ENCODE measurements at places on chromosomes 11 and 22.

DNA sequence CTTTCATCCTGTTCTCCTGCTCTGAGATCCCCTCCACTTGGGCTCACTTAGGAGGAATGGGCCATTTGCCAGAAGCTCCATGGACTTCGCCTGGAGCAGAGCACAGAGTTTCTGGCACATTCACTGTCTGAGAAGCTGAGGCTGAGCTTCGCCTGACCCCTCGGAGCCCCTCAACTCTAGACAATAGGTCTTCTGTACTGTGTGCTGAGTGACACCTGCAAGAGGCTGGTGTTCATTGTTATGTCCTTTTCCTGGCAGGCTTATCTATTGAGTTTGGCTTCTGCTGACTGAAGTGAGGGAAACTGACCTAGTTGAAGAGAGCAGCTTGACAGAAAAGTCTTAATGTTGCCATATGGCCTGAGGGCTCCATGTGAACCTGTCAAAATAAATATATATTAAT lies 124.3 kb downstream of the EHF start:
- no peak for DNase-seq

DNA sequence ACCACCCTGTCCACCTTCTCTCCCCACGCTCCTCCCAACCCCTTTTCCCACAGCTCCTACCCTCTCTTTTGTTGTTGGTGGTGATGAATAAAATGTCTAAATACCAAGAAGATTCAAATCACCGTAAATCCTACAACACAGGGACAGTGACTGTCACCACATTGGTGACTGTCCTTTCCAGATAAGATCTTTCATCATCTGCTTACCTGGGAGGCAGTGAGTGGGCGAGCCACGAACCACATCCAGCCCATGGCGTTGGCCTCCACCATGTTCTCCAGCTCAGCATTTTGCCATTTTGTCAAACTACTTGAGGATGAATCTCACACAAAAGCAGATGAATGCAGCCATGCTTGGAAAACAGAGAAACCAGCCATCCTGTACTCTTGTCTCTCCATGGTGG lies 6.7 kb upstream of the CYTH4 start:
- DNase-seq = no peak

DNA sequence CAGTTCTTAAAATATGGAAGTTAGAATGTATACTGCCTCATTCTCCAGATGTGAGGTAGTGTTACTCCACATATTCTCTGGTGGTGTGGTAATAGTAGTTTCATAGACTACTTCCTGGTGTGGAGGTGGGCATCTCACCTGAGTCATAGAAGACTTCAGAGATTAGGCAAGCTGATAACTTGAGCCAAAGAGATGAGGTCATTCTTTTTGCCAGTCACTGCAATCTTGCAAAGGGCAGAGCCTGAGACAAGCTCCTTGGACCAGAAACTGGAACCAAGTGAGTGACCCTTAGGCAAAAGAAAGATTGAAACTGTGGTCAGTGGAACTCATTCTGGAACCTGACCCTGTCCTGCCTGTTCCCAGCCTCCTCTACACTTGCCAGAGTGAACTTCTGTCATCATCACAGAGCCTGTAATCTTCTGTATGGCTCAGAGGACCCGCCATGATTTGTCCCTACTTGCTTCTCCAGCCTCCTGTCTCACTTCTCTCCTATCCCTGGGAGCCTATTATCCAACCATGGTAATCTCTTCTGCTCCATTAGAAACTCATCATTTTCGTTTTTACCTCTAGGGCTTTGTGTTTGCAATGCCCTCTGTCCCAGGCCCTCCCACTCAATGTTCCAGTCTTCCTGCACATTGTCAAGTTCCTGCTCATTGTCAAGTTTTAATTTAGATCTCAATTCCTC lies 10.6 kb upstream of the CCDC83 start:
- DNase-seq = no peak

GRCh38 chr11:70703141-70704064 lies 305.1 kb downstream of the CTTN start:
- DNase-seq = no peak

GRCh38 chr11:119676461-119677020 lies 52.5 kb downstream of the NECTIN1 start:
- no peak for DNase-seq

DNA sequence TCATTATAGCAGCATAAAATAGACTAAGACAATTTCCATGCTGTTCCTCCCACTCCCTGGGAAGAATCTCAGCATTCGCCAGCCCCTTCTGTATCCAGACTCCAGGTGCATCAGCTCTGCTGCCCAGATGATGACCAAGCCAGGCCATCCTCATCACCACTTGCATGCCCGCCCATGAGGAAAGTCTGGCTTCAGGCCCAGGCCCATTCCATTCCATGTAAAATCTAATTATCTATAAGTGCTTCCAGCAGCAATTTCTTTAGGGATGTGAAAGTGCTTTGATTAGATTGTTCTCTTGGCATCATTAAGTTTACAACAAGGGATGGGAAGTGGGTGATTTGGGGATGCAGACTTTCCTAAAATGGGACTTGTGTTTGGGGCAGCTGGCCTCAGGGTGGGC lies 100.3 kb downstream of the INSC start:
- no peak for DNase-seq

- DNase-seq = no peak
Measured at GRCh38 chr11:88098289-88098688, 77.0 kb downstream of the RAB38 start.

DNA sequence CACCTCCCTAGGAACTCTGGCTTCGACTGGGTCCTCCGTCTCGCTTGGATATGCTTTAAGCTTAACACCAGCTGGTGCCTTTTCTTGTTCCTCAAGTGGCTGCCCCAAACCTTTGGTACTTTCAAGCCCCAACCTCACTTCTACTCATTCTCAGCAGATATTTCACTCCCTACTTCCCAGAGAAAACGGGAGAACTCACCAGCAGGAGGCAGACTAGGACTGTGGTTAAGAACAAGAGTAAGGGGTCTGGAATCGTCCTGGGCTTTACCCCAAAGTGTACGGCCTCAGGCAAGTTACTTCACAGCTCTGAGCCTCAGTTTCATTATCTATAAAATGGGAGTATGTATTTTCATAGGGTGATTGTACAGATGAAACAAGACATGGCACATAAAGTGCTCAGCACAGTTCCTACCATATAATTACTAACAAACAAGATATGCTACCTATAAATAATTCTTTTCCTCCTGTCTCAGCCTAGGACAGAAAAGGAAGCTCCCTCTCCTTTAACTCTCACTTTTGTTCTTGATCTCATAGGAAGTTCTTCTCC lies 37.8 kb downstream of the PAMR1 start:
- no peak for DNase-seq

- no peak for DNase-seq
Measured at GRCh38 chr11:58179648-58180047, 9.2 kb upstream of the OR9Q2 start.

GRCh38 chr11:94782446-94782845 lies 14.3 kb downstream of the AMOTL1 start:
- DNase-seq = no peak

GRCh38 chr11:8429483-8429882 lies 164.5 kb downstream of the STK33 start:
- no peak for DNase-seq

GRCh38 chr11:42595876-42596275 lies 715.9 kb upstream of the API5 start:
- DNase-seq = no peak
